ENCODE measurements at places on chromosomes 7 and 10. TPM values are rescaled to one million over a fixed set of nuclear protein-coding genes. Genes with fewer than 3 reads are reported as not detected.

Gene ASIC3
- total RNA-seq = 0.12 TPM

Gene WNT2
- 7.5 TPM for total RNA-seq

Gene PTF1A
- not detected for total RNA-seq

Gene TMEM270
- not detected for total RNA-seq

Gene EPHB4
- 111 TPM for total RNA-seq

Gene LRIT2
- not detected for total RNA-seq

Gene NCOA4
- total RNA-seq = 238 TPM

All from hair follicle dermal papilla cell (primary cell).